ENCODE measurements at places on chromosomes 13 and 19.

- DNase-seq = no peak
These were observed 46.4 kb upstream of the FAM216B start for GRCh38 chr13:42735010-42735409.

DNA sequence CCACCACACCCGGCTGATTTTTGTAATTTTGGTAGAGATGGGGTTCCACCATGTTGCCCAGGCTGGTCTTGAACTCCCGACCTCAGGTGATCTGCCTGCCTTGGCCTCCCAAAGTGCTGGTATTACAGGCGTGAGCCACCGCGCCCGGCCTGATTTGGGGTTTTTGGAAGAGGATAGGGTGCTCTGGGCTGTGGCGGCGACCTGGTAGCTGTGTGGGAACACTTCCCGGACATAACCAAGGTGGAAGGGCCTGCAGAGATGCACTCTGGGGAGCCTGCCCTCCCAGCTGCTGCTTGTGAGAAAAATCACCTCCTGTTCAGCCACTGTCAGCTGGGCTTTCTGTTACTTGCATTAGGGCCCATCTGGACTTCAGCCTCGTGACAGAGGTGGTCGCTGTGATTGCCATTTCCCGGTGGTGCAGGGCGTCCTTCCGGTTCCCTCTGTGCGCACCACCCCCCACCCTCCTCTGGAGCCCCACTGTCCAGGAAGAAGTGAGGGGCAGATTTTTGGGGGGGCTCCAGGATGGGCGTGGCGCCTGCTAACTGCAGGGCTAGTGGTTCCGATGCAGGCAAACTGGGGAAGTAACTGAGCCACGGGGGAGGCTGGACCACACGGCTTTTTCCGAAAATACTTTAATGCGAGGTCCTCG lies 7.5 kb downstream of the IL4I1 start:
- DNase-seq = no peak

DNA sequence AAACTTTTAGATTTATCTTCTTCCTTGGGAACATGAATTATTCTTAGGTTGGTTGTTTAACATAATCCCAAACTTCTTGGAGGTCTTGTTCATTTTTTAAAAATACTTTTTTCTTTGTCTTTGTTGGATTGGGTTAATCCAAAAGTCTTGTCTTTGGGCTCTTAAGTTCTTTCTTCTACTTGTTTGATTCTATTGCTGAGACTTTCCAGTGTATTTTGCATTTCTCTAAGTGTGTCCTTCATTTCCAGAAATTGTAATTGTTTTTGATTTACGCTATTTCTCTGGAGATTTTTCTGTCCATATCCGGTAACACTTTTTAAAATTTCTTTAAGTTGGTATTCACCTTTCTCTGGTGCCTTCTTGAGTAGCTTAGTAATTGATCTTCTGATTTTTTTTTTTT lies 9.8 kb upstream of the KLK15 start:
- DNase-seq = no peak

DNA sequence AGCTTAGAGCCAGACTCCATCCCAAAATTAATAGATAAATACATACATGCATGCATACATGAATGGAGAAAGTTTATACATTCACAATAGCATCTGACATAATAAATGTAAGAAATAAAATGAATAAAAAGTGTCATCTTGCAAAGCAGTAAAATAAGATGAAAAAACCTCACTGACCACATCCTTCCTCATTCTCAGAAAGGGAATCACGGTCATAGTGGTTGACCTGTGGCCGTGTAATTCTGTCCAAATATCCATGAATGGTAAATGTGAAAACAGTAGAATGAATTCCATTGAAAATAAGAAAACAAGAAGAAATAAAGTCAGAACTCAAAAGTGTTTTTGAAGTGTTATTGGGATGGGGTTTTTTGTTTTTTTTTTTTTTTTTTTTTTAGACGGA lies 9.8 kb upstream of the CDC42EP5 start:
- no peak for DNase-seq

DNA sequence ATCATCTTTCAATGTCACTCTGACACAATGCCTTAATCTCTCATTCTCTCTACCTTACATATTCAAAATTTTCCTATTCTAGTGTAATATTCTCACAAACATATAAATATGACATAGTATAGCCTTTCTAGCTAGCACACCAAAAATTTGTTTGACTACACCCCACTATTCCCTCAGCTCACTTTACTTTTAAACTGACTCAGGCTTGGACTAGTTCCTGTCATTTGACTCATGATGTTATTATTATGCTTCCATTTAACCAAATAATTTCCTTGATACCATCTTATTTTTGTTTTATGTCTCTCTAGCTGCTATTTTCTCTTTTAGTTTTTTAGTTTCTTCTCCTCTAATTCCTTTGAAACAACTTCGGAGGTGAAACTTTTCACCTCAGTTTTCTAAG lies 1745.6 kb upstream of the PCDH20 start:
- no peak for DNase-seq

GRCh38 chr13:86870444-86870843 lies 800.7 kb upstream of the SLITRK5 start:
- DNase-seq = no peak

GRCh38 chr13:50353651-50354415 lies 338.6 kb downstream of the KCNRG start:
- no peak for DNase-seq

DNA sequence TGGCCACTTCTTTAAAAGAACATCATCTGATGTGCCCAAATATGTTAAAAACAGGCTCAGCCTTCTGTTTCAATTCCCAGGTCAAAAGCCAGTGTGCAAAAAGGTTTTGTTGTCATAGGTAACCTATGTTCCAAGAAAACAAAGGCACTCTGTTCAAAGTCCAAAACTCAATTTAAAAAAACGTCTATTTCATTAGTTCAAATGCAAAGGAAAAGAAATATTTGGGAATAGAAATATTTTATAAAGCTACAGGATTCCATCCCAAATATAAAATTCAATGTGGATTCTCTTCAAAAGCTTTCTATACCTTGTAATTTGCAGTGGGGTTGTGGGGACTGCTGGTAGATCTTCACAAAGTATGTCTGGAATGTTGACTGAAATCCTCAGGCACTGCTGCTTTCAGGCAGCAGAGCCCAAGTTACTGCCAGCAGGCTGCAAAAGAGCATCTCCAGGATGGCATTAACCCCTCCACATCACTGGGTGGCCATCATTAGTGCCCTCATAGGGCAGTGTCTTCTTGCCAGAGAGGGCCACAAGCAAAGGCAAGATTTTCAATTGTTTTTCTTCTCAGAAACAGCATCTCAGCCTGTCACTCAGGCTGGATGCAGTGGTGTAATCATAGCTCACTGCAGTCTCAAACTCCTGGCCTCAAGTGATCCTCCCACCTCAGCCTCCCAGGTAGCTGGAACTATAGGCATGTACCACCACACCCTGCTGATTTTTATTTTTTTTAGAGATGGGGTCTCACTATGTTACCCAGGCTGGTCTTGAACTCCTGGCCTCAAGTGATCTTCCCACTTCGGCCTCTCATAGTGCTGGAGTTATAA lies 22.8 kb upstream of the STK24 start:
- DNase-seq = no peak

DNA sequence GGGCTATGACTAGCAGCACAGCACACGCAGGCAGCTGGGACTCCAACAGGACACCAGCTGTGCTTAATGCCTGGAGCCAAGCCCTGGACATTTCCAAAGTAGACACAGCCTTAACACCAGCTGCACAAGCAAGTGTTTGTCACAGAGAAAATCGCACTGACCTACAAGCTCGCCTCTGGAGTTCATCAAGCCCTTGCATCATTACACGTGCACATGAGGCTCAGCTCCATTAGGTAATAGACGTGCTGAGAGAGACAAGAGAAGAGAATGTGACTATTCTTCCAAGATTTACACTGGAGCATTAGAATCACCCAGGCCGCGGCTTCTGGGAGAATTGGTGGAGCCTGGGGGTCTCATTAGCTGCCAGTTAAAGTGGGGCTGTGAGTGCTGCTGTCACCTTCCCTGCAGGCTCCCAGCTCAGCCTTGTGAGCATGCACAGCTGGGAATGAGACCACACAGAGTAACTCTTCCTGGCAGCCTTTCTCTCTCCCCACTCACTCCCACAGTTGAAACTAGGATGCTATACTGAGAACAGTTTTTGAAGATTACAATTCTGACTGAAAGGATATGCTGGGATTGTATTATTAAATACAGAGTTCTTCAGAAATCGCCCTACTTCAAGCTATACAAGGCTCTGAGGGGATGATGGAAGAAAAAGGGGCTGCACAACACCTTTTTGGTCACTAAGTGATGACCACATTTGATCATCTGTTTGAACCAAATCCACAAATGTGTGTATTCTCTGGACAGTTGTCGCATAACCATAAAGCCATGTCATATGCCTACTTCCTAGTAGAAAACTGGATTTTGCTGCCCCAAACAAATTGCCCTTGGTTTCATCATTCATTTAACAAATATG lies 10.5 kb downstream of the STOML3 start:
- DNase-seq = no peak
